NCI-H2029 treated with DMSO at 0.1 percent for 48 hours (cell line): ENCODE measurements at places on chromosomes 5 and 9.

- DNase-seq: no peak
These were observed 50.3 kb downstream of the ALG2 start for GRCh38 chr9:99171225-99172123.

- DNase-seq: no peak
These were observed 216.1 kb downstream of the FSTL4 start for GRCh38 chr5:133396187-133396741.

GRCh38 chr5:128498844-128499455, 39.1 kb downstream of the FBN2 start:
- no peak for DNase-seq

GRCh38 chr5:100902440-100903038, 543 bp downstream of the ST8SIA4 start:
- no peak for DNase-seq

GRCh38 chr9:112863214-112863613, 27.5 kb downstream of the SLC46A2 start:
- no peak for DNase-seq

DNA sequence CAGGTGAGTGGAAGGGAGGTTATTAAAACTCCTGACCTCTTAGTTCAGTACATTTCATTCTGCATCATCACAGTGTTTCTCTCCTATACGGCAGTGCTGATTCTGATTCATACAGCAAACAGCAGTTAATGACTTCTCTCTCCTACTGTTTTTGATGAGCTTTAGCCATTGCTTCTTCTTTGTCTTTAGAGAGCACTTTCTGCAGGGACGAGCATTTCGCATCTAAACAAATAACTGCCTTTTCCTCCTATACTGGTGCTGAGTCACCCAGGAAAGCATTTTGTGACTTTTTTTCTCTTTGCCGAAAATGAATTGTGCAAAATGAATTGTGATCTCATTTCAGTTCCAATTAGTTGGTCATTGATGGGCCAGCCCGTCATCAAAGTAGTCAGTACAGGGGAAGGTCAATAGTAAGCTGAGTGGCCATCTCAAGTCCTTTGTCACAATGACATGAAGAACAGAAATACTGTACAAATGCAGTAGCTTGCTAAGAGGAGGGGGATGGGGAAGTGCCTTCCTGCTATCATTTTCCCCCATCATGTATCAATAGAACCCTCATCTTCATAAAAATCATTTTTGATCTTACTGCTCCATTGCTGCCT, 98.5 kb downstream of the INSYN2B start:
- DNase-seq: no peak

GRCh38 chr5:113219695-113220094, 215.1 kb downstream of the TSSK1B start:
- DNase-seq: no peak

DNA sequence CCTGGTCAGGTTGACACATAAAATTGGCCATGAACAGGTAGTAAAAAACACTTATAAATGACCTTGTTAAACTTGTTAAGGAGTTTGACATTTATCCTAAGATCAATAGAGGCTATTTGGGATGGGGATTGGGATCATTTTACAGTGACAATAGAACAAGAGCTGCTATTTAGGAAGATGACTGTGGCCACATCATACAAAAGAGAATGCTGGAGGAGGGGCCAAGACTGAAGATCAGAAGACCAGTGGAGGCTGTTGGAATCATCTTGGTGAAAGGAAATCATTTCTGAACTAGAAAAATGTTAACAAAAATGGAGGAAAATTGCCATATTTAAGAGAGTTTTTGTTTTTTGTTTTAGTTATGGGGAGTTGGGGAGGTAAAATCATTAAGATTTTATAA, 304.8 kb upstream of the TLE4 start:
- no peak for DNase-seq

DNA sequence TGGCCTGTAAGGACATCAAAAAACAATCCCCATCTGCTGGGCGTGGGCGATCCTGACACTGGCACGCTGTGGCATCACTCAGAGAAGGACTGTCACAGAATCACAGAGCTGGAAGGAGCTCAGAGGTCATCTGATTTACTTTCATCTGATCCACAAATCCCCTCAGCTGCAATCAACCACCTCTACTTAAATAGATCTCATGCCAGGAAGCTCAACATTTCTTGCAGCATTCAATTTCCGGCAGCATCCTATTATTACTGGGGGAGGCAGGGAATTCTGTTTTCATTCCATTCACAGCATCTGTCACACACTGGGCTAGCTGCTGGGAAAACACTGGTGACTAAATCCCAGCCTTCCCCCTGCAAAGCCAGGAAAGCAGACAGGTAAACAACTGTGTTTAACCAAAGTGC, 38.3 kb downstream of the RETREG1 start:
- DNase-seq: no peak

DNA sequence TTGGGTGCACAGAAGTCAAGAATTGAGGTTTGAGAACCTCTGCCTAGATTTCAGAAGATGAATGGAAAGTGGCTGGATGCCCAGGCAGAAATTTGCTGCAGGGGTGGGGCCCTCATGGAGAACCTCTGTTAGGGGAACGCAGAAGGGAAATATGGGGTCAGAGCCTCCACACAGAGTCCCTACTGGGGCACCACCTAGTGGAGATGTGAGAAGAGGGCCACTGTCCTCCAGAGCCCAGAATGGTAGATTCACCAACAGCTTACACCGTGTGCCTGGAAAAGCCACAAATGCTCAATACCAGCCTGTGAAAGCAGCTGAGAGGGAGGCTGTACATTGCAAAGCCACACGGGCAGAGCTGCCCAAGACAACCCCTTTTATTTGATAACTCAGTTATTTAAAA, 383.5 kb downstream of the TLE4 start:
- no peak for DNase-seq

GRCh38 chr9:136588663-136589464, 43.0 kb upstream of the NOTCH1 start:
- no peak for DNase-seq

GRCh38 chr9:33489066-33489465, 15.3 kb upstream of the NOL6 start:
- no peak for DNase-seq

DNA sequence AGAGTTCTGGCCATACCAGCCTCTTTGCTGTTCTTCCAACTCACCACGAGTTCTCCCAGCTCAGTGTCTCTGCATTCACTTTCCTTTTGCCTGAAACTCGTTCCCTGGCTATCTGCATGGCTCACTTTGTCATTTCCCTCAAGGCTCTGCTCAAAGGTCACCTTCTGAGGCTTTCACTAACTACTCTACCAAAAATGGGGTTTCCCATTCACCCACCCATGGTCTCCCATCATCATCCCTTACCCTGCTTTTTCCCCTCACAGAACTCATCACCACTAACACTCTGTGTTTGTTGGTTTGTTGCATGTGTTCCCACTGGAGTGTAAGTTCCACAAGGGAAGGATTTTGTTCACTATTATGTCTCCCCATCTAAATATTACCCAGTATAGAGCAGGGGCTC, 16.6 kb downstream of the PLGRKT start:
- DNase-seq: no peak

GRCh38 chr9:128828719-128829452, 708 bp downstream of the SPOUT1 start:
- no peak for DNase-seq

DNA sequence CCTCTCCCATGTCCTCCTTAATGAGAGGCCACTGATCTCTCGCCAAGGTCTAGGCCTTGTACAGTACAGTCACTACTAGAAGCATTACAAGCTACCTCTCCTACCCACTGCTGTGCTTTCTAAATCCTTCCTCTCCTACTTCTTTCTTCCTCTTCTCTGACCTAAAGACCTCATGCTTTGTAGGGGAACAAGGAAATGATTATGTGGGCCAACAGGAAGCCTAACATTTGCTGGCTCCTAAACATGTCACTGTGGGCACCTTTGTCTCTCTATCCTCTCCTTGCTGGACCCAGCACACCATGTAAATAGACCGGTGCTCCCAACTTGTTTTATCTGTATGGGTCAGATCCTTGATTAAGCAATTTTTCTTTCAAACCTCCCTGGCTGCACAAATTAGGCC, 16.7 kb downstream of the SLC28A3 start:
- no peak for DNase-seq

GRCh38 chr9:35994959-35995358, 37.0 kb upstream of the OR2S2 start:
- DNase-seq: no peak

GRCh38 chr5:57681942-57682341, 199.3 kb upstream of the ACTBL2 start:
- DNase-seq: no peak

DNA sequence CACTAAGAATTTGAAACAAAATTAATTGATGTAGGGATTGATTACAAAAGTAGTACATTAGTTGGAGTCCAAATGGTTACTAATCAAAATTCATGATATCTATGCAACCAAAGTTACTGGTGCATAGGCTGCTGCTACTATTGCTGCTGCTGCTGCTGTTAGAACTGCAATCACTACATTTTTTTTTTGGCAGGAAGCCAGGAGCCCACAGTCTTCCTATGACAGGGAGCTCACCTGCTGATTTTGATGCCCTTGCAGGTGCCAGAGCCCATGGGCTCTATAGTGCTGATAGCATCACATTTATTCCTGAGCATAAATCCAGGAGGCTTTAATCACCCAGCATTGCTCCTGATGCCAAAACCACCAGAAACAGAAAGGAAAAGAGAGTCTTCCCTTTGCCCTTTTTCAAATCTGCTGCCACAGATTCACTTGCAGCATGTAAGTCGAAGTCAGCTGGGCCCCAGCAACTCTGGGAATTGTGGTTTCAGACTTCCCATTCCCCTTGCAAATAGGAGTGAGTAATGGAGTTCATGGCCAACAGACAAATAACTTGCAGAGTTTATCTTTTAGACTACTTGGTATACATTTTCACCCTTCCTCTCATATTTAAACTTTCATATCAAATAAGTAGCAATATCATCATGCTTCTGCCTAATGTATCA, 17.6 kb downstream of the SLCO6A1 start:
- no peak for DNase-seq

- no peak for DNase-seq
These were observed 36.5 kb downstream of the PALM2AKAP2 start for GRCh38 chr9:109816490-109816889.

DNA sequence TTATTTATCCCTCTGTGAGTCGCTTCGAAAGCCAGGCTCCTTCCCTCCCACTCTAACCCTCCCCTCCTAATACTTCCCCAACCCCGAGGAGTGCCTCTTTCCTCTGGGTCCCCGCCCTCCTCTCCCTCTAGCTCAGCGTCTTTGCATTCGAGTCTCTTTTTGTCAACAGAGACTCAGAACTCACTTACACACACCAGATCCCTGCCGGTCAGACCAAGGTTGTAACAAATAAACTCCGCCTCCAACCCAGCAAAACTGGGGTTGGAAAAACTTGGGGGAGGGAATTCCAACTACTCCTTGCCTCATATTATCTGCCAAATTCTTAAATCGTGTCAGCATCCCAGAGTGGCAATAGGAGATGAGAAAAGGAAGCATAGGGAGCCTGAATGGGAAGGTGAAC, at the start of gene HTR1A:
HTR1A (minus strand) TSS at position 167 of the 400 bp plus-strand sequence. CDS start 726 bp downstream, outside the sequence.
- no peak for DNase-seq

DNA sequence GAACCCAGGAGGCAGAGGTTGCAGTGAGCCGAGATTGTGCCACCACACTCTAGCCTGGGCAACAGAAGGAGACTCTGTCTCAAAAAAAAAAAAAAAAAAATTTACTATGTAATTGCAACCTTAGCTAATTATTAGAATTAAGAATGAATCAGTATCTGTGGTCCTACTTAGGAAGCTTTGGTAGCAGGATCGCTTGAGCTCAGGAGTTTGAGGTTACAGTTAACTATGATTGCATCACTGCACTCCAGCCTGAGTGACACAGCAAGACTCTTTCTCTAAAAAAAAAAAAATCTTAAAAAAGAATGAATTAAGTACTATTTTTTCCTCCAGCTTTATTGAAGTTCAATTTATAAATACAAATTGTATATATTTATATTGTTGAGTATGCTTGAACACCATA, 16.7 kb downstream of the NDUFAF2 start:
- no peak for DNase-seq

DNA sequence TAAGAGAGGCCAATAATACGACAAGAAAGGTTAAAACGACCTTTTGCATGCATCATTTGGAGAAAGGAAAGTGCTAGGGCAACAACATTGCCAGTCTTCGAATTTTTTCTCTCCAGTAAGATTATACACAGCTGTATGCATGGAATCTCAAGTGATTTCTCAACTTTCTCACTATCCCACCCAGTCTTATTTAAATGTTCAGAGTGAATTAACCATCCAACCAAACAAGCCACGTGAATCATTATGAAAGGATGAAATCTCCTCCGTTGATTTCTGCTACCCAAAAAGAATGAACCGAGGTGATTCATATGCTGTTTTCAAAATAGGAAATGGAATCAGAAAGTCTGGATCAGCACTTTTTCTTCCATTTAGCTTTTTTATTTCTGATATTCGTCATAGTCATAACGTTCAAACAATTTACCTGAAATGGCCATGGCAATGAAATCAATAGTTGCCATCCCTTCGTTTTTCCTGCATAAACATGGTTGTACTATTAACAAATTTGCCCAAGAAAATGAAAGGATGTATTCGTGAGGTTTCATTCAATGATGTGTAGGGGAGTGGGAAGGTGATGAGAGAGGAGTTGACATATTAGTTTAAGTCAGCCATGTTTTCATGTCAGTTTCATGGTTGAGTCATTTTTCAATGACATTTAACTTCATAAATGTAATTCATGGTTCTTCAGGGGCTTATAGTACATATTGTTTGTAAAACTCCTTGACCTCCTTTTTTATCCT, 170.9 kb upstream of the WWC1 start:
- DNase-seq: no peak

DNA sequence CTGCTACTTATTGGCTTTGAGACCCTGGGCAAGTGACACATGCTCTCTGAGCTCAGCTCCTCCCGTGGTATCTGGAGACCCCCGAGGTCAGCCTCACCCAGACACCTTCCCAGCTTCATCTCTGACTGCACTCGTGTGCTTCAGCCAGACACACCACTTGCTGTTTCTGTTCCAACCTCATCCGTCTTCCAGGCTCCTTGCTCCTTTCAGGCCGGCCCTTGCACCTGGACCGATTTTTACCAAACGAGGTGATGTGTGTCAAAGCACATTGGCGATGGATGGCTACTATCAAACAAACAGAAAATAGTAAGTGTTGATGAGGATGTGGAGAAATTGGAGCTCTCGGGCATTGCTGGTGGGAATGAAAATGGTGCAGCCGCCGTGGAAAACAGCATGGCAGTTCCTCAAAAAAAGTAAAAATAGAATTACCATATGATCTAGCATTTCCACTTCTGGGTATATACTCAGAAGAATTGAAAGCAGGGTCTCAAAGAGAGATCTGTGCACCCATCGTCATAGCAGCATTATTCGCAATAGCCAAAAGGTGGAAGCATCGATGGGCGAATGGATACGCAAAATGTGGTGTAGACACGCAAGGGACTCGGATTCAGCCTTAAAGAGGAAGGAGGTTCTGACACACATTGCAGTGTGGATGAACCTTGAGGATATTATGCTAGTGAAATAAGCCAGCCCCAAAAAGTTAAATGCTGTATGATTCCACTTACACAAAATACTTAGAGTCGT, 96.1 kb upstream of the IER5L start:
- DNase-seq: no peak
